ENCODE measurements at places on chromosomes 2 and 18. TPM values are rescaled to one million over a fixed set of nuclear protein-coding genes. Genes with fewer than 3 reads are reported as not detected.

Gene COL4A3
- 3.5 TPM for total RNA-seq

Gene VWA3B
- total RNA-seq, result not detected

Gene NEURL3
- not detected for total RNA-seq

Gene DYNC1I2
- total RNA-seq, result 137 TPM

Gene RGPD4
- not detected for total RNA-seq

Gene CYP26B1
- 1.1 TPM for total RNA-seq

Gene CPO
- total RNA-seq, result not detected

Gene TFPI
- total RNA-seq, result 489 TPM

Gene SERPINB7
- 0.07 TPM for total RNA-seq

Gene B4GALT6
- total RNA-seq, result 3.1 TPM

Gene SNX17
- 111 TPM for total RNA-seq

Gene AQP12A
- total RNA-seq, result not detected

Gene ABCG5
- total RNA-seq, result not detected

Gene CROCC2
- total RNA-seq, result 0.13 TPM

Gene GEN1
- 6.1 TPM for total RNA-seq

Gene GKN2
- not detected for total RNA-seq

Gene NEUROD1
- total RNA-seq, result not detected

Gene MYOM1
- 2.5 TPM for total RNA-seq

Gene C2orf72
- 6.3 TPM for total RNA-seq

Gene RAB17
- 0.83 TPM for total RNA-seq

Gene COL3A1
- 3,551 TPM for total RNA-seq

Gene AQP12B
- not detected for total RNA-seq

Gene RAB6D
- total RNA-seq, result not detected

Gene UGT1A1
- not detected for total RNA-seq

Gene ADD2
- total RNA-seq, result not detected

Gene KCNG3
- not detected for total RNA-seq

Gene CFAP53
- 0.46 TPM for total RNA-seq

Gene LHCGR
- not detected for total RNA-seq

Gene PRSS56
- not detected for total RNA-seq

Gene CTNNA2
- total RNA-seq, result 0.07 TPM

Gene MAPK4
- under 0.01 TPM for total RNA-seq

Gene TEKT4
- total RNA-seq, result not detected

Gene GKN1
- not detected for total RNA-seq
